ENCODE measurements at places on chromosomes 11 and 22. TPM values are rescaled to one million over a fixed set of nuclear protein-coding genes. Genes with fewer than 3 reads are reported as not detected.

DNA sequence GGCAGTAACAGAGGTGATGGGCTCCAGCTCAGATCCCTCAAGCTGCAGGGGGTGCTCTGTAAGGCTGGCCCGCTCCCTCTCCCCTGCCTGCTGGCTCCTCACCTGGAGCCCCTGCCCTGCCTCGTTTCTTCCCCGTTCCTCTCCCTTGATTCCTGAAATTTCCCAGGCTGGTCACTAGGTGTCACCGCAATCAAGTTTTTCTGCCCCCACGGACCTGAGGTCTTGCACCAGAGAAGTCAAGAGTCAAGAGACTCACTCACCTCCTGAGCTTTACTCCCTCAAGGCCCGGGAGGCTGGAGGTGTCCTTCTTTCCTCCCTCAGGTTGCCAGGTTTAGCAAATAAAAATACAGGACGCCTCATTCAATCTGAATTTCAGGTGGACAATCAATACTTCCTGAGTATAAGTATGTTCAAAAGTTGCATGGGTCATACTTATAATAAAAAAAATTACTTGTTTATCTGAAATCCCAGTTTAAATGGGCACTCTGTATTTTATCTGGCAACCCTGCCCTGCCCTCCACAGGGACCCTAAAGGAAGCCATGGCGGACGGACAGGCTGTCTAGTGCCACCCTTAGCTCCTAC, 69.2 kb downstream of the SCUBE1 start:
- DNase-seq: peak; percentile 54

GRCh38 chr11:76637491-76638269, 32.9 kb downstream of the LRRC32 start:
- no peak for DNase-seq

DNA sequence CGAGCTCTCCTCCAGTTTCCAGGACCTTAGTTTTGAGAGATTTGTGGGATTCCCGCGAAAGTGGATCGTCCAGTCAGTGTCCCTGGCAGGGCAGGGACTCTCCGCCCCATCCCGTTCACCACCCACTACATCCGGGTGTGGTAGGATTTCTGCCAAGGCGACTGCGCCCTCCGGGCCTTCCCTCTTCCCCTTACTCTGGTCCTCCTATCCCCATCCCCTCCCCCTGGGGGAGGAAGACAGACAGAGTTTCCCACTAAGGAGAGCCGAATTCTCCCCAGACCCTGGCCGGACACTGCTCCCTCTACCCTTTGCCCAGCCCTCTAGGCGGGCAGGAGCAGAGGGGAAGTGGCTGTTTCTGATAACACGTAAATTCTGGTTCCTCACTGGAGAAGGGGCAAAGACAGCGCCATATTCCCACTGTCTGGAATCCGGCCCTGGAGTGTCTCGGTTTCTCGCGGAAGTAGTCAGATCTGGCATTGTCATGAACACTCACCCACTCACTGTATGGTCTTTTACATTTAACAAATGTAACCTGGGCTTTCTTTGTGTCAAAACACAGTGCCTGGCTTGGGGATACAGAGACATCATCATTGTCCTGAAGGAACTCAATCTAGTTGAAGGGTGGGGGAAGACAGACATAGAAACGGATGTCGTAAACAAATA, 1.1 kb upstream of the NECTIN1 start:
- DNase-seq: peak; percentile 80

DNA sequence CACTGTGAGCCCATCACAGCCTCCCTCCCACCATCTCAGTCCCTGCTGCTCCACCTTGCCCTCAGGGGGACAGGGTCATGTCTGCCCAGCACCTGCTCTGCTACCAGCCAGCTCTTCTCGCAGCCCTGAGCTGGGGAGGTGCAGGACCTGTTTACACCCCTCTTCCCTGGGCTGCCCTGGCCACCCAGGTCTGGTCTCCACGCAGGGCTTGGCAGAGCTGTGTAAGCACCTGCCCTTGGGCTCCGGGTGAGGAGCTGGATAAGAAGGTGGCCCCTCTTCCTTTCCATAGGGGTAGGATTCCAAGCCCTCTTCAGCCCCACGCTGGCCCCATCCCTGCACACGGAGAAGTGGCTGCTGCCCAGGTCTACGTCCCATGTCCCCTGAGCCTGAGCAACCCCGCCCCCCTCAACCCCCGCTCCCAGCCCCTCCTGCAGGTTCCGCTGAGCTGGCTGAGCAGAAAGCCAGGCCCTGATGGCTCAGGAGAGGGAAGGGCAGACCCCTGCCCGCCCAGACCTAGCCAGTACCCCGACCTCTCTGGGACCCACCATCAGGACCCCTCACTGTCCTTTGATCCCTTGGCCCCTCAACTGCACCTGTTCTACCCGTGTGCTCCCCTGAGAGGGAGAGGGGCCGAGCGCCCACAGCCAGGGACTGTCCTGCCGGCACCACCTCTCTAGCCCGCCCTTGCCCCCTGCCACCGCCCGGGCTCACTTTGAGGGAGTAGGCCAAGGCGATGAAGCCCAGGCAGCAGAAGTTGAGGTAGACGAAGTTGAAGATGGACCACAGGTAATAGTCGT, 3.2 kb downstream of the IFITM10 start:
- DNase-seq: no peak

GRCh38 chr11:75225794-75226193, 14.8 kb upstream of the TPBGL start:
- DNase-seq: no peak

GRCh38 chr11:646214-646613, 9.1 kb downstream of the DRD4 start:
- no peak for DNase-seq

GRCh38 chr22:17370026-17370765, 936 bp downstream of the CECR2 start:
- no peak for DNase-seq

- peak; percentile 31 for DNase-seq
These were observed 77.0 kb upstream of the DDI1 start for GRCh38 chr11:103959279-103959942.

GRCh38 chr11:75184757-75185425, 34.0 kb downstream of the SLCO2B1 start:
- no peak for DNase-seq

DNA sequence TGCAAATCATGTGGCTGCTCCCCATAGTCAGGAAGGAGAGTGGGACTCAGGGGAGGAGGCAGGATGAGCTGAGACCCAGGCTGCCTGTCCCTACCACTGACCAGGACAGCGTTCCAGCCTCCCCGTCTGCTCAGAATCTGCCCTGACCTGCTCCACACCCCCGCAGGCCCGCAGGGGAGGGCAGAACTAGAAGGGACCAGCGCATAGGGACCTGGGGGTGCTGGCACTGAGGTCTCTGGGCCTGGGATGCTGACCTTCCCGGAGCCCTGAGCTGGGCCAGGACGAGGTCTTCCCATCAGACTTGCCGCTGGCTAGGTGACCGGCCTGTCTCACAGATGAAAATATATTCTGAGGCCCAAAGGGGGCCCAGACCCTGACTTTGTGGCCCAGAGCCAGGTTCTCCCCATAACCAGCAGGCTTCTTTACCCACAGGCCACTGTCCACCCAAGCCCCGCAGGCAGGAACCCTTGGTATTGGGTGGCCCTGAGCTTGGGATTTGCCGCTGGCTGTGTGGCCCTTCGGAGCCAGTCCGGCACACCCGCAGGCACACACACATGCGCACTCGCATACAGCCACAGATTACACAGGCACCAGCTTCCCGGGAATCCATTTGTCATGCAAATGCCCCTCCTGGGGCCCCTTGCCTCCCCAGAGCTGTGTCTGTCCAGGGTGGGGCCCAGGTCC, 13.8 kb upstream of the PIM3 start:
- DNase-seq: no peak

DNA sequence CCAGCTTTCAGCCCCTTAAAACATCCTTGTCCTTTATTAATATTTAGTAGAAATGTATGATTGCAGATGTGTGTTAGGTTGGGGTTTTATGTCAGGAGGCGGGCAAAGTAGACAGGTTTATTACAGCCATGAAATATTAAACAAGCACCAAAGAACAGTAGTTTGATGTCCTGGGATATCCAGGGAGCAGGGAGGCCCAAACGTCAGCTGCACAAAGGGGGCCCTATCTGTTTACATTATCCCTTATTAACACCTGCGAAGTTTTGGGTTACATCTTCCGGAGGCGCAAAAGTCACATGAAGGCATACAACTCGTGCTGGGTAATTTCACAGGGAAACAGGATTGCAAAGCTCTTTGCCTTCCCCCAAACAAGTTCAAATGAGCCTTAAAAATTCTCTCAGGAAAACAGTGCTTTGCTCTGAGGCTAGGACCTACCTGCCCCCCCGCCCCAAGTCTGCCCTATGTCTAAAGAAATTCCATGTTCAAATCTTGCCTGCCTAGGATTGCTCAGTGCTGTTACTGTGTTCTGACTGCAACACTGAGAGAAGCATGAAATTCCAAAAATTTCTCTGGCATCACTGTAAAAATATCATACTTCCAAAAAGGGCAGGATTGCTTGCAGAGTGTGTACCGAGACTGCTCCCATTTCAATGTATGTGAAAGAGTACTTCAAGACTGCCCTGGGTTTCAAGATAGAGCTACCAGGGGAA, 8.9 kb downstream of the MN1 start:
- DNase-seq: no peak

GRCh38 chr11:102530558-102530957, at the start of gene MMP7:
TSS of gene MMP7 (minus strand) at chr11:102530747. CDS start at chr11:102530700, 47 bp downstream.
- DNase-seq: peak; percentile 75

DNA sequence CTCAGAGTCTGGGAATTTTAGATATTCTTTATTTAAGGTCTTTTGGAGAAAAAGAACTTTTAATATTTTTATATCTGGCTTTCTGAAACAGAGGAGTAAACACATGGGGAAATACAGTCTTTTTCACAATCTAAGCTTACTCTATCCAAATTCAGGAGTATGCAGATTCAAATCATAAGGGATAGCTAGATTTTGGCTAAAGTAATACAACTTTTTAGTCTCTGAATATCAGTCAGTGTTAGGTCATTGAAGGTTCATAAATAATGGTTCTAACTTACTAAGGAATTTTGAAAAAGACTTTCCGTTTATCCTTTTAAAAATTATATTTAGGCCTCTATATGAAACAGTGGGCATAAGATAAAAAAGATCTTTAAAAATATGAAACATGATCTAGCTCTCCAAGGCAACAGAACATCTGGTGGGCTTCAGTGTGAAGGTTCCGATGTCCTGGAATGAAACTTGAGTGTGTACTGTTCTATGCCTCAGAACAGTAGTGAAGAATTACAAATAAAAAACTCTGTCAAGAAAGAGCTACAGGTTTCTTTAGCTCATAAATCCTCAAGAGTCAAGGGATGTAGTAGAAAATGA, 165.2 kb upstream of the PDGFD start:
- no peak for DNase-seq

- no peak for DNase-seq
These were observed 1156.8 kb downstream of the LRRC4C start for GRCh38 chr11:40302669-40303068.

DNA sequence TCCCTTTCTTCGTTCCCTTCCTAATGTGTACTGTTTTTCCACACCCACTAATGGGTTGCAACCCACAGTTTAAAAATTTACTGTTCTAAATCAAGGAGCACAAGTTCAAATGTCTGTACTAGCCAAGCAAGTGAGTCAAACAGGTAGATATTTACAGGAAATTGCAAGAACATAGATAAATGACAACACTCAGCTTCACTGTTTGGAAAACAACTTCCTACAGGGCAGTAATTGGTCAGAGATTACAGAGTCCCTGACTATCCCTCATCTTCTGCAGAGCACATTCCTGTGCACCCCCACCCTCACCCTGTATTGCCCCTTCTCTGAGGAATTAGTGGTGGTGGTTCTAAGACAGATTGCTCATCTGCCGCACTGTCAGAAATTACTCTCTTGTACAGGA, 1.9 kb downstream of the SERPING1 start:
- no peak for DNase-seq

DNA sequence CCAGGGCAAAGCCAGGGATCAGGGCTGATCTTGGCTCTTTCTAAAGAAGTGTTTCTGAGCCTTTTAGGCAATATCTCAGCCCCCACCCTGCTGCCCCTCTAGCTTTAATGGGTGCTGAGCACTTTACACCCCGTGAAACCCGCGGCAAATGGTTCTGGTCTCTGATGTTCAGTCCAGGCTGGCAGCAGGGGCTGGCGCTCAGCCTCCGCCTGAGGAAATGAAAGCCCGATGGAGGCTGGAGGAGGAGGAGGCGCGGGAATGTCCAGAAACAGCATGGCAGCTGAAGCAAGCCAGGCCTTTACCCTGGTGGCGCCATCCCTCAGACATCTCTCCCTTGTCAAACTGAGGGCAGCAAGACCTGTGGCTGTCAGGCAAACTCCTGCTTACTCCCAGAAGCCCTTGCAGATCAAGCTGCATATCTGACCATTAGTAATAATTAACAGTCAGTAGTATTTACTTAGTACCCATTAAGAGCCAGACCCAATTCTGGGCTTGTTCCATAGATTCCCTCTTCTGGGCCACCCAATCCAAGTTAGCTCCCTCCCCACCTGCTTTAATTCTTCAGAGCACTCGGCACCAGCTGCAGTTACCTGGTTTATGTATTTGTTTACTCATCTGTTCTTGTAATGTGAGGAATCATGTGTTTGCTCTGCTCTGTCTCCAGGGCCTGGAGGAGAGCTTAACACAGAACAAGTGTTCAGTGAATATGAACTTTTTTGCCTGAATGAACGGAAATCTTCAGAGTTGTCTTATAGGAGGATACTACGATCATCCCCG, 15.0 kb upstream of the ALX4 start:
- peak; percentile 17 for DNase-seq

- no peak for DNase-seq
These were observed 1.2 kb downstream of the TTC36 start for GRCh38 chr11:118528511-118528910.

- peak; percentile 93 for DNase-seq
These were observed 1.7 kb downstream of the STX3 start for GRCh38 chr11:59756845-59757244.

- DNase-seq: no peak
These were observed 504 bp upstream of the ASCC2 start for GRCh38 chr22:29838599-29838956.

- DNase-seq: peak; percentile 9
These were observed 1.1 kb upstream of the PITPNB start for GRCh38 chr22:27919942-27920755.

Gene OR51B2
- total RNA-seq: 0.11 TPM

Gene TNNI2
- not detected for total RNA-seq

Gene LARGE2
- total RNA-seq: 18.4 TPM

Gene FOSL1
- total RNA-seq: 656 TPM

Gene OR8H3
- not detected for total RNA-seq

Gene OR56A1
- not detected for total RNA-seq

Gene C11orf86
- total RNA-seq: not detected

Gene A4GALT
- total RNA-seq: 0.63 TPM

Gene KRTAP5-9
- not detected for total RNA-seq

Gene GGT5
- total RNA-seq: 0.12 TPM

Gene OR4D11
- total RNA-seq: not detected

Gene POU2AF2
- not detected for total RNA-seq

Gene CD3D
- total RNA-seq: not detected

Gene THRSP
- total RNA-seq: not detected

Gene TSKU
- 39.2 TPM for total RNA-seq

Gene GAL3ST3
- total RNA-seq: not detected

Measured in PC-3 (cell line).